ENCODE measurements at places on chromosomes 1 and 21.

DNA sequence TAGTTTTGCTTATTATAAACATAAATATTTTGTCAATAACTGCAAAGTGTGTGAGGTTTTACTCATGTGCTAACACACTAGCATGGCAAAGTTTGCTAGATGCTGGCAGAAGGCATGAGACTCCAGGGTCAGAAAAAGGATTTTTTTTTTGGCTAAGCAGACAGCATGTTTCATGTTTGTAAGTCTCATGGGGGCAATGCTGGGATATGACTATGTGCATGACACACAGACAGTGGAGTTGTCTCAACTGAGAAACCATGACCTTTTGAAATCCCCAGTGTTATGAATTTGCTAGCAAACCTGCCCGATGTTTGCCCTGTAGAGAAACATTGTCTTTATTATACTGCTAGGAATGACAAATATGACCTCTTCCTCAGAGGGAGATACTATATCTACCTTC is 448.2 kb downstream of the BRINP3 start:
- H3K4me1 ChIP-seq: no peaks in the 10 kb centered on the region
- no peaks in the 10 kb centered on the region for H3K36me3 ChIP-seq
- H3K27ac ChIP-seq: no peak overlapping the region
- DNase-seq: no peak

GRCh38 chr1:116556289-116557006 is 14.4 kb downstream of the CD58 start:
- no peak for DNase-seq
- no peaks in the 10 kb centered on the region for H3K27me3 ChIP-seq
- peak overlapping the region; percentile 75 for H3K27ac ChIP-seq
- no peaks in the 10 kb centered on the region for H3K36me3 ChIP-seq
- no peak overlapping the region for H3K4me3 ChIP-seq
- peaks cover 76% of the 10 kb centered on the region for H3K4me1 ChIP-seq

DNA sequence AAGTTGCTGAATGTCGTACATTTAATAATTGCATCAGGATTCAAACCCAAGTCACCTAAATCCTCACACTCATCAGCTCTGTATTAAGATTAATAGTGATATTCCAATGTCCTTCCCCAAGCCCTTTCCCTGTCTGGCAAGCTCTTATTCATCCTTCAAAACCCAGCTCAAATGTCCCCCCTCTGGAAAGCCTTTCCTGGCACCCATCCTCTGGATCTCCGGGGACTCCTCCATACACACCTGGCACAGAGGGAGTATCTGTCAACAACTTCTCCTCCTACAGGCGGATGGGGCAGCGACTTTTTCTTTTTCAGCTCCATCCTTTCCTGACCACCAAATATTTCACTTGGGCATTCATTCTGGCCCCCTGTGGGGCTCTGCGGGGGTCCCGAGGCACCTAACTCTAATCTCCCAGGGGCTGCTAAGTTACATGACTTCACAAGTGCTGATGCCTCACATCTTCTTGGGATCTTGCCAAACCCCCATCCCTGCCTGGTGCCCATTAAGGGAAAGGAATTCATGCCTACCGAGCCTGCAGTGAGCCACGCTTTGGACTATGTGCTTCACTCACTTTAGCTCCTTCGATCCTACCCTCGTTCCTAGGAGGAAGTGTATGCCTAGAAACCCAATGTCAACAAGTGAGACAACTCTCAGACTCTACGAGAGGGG is 15.2 kb downstream of the TINAGL1 start:
- H3K27ac ChIP-seq: no peak overlapping the region
- H3K4me1 ChIP-seq: peaks cover 24% of the 10 kb centered on the region
- H3K27me3 ChIP-seq: no peaks in the 10 kb centered on the region
- no peak overlapping the region for H3K4me3 ChIP-seq
- no peaks in the 10 kb centered on the region for H3K36me3 ChIP-seq

- H3K27ac ChIP-seq: no peak overlapping the region
- DNase-seq: no peak
- no peaks in the 10 kb centered on the region for H3K4me1 ChIP-seq
- no peaks in the 10 kb centered on the region for H3K27me3 ChIP-seq
Observed at GRCh38 chr1:186421446-186421845, 39.5 kb downstream of the PDC start.

DNA sequence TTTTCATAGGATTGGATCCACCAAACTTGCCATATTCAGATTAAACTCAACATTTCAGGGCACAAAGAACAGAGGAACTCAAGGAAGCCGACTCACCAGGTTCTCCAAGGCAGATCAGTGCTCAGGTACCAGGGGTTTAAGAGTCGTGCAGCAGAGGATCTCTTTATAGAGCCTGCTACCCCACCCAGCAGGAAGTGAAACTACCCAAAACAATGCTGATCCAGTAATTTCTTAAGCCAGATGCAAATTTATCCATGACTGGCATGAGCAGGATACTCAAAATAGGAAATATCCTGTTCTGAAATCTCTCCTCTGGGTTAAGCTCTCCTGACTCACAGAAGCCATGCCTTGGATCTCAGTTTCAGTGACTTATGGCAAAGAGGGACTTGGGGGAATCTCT is at the start of gene SPRR2A:
Gene SPRR2A (minus strand): TSS at position 138 of the 400 bp plus-strand sequence. CDS start 777 bp downstream, outside the sequence.
- H3K27me3 ChIP-seq: no peaks in the 10 kb centered on the region
- H3K36me3 ChIP-seq: no peaks in the 10 kb centered on the region
- H3K27ac ChIP-seq: no peak within 1 kb of the TSS
- peak within 1 kb of the TSS; percentile 6 for H3K4me3 ChIP-seq

- peaks cover 4% of the 10 kb centered on the region for H3K4me1 ChIP-seq
- no peaks in the 10 kb centered on the region for H3K36me3 ChIP-seq
- H3K27ac ChIP-seq: no peak overlapping the region
- DNase-seq: no peak
- no peaks in the 10 kb centered on the region for H3K27me3 ChIP-seq
Observed at GRCh38 chr21:41967708-41968107, 13.9 kb upstream of the C2CD2 start.

DNA sequence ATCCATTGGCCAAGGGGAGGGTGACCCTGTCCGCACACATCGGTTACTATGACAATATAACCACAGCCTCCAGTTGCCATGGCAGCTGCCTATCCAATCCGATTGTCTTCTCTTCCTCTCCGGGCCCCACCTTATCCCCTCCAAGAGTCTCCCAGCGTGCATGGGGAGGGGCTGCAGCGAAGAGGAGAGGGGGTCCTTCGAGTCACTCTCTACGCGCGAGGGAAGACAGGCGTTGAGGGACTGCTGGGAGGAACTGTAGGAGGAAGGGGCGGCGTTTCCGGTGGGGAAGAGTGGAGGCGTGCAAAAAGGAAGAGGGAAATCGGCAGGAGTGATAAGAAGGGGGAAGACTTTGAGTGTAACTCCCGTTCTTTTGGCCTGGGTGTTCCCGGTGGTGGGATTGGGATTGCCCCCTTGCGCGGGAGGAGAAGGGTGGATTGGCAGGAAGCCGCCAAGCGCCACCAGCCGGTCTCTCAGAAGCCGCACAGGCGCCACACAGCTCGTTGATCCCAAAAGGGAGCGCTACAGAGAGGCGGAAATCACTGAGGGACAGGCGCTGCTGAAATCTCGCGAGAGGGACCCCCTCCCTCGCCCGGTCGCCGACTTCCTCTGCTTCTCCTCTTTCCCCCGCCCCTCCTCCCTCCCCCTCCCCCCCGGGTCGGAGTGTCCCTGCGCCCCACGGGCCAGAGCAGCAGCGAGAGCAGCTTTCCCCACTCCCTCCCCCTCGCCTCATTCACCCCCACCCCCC is 384 bp upstream of the SMG7 start:
- H3K36me3 ChIP-seq: no peaks in the 10 kb centered on the region
- H3K27me3 ChIP-seq: no peaks in the 10 kb centered on the region
- DNase-seq: peak; percentile 90

DNA sequence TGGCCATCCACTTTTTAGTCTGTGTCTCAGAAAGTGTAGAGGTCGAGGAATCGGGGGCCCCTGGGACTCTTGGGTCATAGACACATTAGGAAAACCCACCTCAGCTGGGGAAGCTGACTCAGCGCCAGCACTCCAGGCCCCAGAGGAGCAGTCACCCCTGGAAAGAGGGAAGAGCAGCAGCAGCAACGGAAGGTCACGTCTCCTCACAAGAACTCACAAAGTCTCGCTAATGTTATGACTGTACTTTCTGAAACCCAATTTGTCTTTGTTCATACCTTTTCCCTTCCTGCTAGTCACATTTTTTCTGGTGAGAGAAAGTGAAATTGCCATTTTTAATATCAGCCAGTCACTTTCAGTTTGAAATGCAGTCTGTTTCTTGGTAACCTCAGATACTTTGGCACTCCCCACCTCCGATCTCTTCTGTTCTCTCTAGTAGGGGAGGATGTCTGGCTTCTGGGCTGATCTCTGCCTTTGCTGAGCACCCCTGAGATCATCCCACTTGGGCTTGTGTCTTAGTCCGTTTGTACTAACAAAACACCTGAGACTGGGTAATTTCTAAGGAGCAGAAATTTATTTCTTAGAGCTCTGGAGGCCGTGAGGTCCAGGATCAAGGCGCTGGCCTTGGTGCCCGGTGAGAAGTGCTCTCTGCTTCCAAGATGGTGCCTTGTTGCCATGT is 6.0 kb upstream of the NLRP3 start:
- no peak for DNase-seq
- H3K27ac ChIP-seq: no peak overlapping the region
- H3K4me1 ChIP-seq: no peaks in the 10 kb centered on the region
- H3K4me3 ChIP-seq: no peak overlapping the region

DNA sequence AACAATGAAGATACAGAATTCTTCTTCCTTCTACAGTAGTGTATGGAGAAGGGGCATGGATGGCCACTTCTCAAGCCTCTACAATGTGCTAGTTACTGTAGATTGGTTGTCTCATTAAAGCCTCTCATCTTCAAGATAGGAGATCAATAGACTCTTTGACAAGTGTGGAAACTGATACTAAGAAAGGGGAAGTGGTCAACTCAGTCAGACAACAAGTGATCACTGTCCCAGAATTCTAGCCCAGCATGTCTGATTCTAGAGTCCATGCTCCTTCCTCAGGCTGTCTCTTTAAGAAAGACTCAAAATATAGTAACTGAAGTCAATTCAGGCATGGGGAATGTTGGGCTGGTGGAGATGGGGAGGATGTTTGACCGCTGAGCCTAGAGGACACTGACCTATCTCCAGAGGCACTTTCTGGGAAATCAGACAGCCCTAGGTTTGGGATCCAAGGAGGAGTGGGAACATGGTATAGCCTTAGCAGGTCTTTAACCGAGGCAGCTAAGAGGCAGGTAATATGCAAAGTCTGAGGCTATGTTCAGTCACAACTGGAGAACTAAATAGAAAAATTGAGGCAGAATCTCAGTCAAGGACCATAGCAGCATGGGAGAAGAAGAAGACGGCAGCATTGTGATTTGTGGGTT is 39.3 kb upstream of the EYA3 start:
- DNase-seq: no peak
- H3K36me3 ChIP-seq: no peaks in the 10 kb centered on the region
- no peaks in the 10 kb centered on the region for H3K27me3 ChIP-seq
- H3K4me1 ChIP-seq: peaks cover 47% of the 10 kb centered on the region
- H3K27ac ChIP-seq: peak overlapping the region; percentile 82
- no peak overlapping the region for H3K4me3 ChIP-seq

- peaks cover 7% of the 10 kb centered on the region for H3K4me1 ChIP-seq
- no peak overlapping the region for H3K27ac ChIP-seq
Observed at GRCh38 chr1:161935264-161935663, 88.4 kb downstream of the OLFML2B start.

- H3K27me3 ChIP-seq: no peaks in the 10 kb centered on the region
- H3K4me1 ChIP-seq: peaks cover 7% of the 10 kb centered on the region
- no peak for DNase-seq
- no peak overlapping the region for H3K4me3 ChIP-seq
- H3K27ac ChIP-seq: no peak overlapping the region
- peaks cover 15% of the 10 kb centered on the region for H3K36me3 ChIP-seq
Observed at GRCh38 chr1:201859424-201859823, 29.3 kb upstream of the SHISA4 start.

DNA sequence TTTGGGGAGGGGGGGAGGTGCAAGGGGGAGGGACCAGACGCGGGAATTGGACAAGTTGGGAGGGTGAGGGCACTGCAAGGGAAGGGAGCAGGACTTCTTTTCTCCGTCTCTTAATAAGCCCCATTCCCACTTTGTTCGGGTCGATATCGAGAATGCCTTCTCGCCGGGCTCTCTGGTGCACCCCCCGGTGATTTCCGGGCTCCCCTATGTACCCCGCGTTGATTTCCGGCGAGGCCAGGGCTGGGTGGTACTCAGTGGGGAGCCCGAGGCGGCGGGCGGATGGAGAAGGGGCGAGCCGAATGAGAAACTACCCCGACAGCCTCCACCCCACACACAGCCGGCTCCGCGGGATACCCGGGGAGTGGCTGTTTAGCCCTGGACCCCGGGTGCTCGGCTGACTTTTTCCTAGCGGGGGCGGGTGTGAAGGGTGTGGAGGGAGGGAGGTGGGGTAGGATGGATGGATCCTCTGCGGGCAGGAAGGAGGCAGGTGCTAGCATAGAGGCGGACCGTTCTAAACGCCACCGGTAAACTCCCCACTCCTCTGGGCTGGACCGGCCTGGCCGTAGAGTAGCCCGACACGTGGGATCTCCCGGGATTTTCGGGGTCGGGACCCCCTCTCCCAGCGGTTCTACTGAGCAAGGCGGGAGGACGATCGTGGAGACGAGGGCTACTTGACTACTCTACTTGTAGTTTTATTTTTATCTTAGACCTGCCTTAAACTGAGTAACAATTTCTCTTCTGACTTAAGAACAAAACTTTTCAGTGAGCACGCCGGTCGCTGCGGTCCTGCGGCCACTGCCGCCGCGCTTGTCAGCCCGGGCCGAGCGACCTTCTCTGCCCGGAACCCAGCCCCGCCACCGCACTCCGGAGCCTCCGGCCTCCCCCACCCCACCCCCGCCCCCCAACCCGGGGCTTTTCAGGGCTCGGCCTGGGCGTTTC is 1.0 kb downstream of the RNF220 start:
- DNase-seq: no peak
- H3K27ac ChIP-seq: no peak overlapping the region
- peaks cover 48% of the 10 kb centered on the region for H3K27me3 ChIP-seq
- H3K4me1 ChIP-seq: peaks cover 21% of the 10 kb centered on the region
- no peaks in the 10 kb centered on the region for H3K36me3 ChIP-seq
- peak overlapping the region; percentile 24 for H3K4me3 ChIP-seq

GRCh38 chr1:234975122-234975940 is 153.3 kb downstream of the TOMM20 start:
- no peaks in the 10 kb centered on the region for H3K36me3 ChIP-seq
- peaks cover 43% of the 10 kb centered on the region for H3K4me1 ChIP-seq
- H3K27me3 ChIP-seq: no peaks in the 10 kb centered on the region
- no peak for DNase-seq
- H3K4me3 ChIP-seq: no peak overlapping the region

DNA sequence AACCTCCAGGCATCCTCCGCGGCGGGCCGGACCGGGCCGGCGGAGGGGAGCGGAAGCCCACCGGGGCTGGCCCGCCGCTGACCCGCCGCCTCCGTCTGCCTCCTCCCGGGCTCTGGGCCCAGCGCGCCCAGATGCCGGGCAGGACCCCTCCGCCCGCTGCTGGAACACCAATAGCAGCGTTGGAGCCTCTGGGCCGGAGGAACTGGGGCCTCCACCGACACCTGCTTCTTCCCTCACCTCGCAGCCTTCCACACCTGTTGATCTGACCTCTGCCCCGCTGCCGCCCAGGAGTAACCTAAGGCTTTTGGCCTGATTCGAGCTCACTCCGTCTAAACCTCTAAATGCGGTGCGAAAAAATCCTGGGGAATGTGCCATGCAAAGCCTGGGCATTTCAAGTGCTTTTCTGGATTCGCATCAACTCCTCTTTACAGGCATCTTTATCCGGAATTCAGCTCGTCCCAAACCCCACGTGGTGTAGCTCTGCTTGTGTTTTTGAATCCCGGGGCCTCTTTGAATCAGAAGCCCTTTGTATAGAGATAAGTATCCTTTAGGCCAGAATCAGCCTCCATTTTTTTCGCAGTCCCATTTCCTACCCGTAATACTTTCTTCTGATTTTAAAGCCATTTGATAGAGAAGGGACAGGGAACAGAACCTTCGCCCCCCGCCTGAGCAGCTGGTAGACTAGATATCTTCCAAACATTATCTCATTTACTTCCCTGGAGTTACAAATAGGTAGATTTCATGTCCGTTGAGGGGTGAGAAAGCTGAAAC is 680 bp upstream of the CNN3 start:
- peaks cover 67% of the 10 kb centered on the region for H3K4me1 ChIP-seq
- peak overlapping the region; percentile 96 for H3K27ac ChIP-seq
- no peaks in the 10 kb centered on the region for H3K27me3 ChIP-seq
- peak overlapping the region; percentile 73 for H3K4me3 ChIP-seq

Measured in esophagus squamous epithelium (tissue), 5 donors.